CD4-positive, alpha-beta T cell treated with Interleukin-17A for 4 hours (primary cell): ENCODE measurements at places on chromosomes 1 and 21.

- no peak for DNase-seq
These were observed 84.1 kb upstream of the NEGR1 start for GRCh38 chr1:72366466-72366865.

GRCh38 chr1:175774921-175775320 is 31.5 kb upstream of the TNR start:
- no peak for DNase-seq

DNA sequence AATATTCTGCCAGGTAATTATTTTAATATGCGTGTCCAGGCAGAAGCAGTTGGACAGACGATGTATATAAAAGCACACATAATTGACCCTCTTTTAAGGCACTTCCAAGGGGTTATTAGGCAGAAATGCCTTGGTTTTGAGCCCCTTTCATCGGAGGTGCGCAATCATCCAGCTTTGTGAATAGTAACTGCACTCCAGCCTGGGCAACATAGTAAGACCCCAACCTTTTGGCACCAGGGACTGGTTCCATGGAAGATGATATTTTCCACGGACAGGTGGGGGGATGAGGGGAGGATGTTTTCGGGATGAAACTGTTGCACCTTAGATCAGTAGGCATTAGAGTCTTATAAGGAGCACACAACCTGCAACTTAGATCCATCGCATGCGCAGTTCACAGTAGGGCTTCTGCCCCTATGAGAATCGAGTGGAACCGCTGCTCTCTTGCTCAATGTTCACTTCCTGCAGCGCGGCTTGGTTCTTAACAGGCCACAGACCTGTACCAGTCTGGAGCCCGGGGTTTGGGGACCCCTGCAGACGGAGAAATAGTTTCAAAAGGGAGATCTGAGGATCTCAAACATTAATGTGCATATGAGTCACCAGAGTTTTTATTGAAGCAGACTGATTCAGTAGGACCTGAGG is 1.8 kb upstream of the MCOLN2 start:
- peak; percentile 68 for DNase-seq

DNA sequence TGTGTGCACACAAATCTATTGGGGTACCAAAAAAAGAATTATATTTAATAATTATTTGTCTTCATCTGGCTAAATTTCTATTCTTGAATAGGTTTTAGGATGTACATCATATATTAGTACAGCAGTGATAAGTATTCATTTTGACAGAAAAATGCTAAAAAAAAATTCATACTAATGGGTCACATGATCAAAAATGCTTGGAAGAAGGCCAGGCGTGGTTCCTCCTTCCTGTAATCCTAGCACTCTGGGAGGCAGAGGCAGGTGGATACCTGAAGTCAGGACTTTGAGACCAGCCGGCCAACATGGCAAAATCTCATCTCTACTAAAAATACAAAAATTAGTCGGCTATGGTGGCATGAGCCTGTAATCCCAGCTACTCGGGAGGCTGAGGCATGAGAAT is 26.9 kb upstream of the PTGFRN start:
- no peak for DNase-seq

DNA sequence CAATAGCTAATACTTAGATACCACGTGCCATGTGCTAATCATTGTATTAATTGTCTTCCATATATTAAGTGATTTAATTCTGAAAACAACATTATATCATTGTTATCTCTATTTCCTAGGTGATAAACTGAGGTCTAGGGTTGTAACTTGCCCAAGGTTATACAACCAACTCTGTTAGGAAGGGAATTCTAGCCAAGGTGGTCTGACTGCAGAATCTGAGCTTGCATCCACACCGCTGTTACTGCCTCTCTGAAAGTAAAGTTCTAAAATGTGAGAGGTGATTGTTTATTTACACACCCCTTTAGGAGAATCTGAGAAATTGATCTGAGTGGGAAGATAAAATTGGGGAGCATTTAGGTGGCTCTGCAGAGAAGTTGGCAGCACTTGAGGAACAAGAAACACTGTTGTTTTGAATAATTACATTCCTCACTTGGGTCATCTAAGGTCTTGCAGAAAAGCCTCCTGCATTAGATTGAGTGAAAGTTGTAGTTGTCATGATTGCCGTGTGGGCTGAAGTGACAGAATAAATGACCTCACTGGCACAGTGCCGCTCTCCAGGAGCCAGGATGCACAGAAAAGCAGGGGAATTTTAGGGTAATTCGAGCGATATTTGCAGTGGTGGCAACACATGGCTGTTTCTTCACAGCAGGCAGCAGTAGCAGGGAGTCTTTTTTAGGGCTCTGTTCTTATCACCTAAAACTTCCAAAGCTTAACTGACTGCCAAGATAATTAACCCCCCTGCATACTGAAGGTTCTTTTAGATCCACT is 121.7 kb downstream of the ADGRL4 start:
- no peak for DNase-seq

DNA sequence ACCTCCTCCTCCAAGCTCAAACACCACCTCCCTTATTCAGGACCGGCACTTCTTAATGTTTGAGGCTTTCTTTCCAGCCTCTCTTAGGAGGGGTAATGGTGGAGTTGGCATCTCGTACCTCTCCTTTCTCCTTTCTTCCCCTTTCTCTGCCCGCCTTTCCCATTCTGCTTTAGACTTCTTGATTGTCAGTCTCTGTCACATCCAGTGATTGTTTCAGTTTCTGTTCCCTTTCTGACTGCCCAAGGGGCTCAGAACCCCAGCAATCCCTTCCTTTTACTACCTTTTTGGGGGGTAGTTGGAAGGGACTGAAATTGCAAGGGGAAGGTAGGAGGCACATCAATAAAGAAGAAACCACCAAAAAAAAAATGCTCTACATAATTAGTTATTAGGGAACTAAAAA is 5.6 kb downstream of the ELK4 start:
- DNase-seq = no peak

DNA sequence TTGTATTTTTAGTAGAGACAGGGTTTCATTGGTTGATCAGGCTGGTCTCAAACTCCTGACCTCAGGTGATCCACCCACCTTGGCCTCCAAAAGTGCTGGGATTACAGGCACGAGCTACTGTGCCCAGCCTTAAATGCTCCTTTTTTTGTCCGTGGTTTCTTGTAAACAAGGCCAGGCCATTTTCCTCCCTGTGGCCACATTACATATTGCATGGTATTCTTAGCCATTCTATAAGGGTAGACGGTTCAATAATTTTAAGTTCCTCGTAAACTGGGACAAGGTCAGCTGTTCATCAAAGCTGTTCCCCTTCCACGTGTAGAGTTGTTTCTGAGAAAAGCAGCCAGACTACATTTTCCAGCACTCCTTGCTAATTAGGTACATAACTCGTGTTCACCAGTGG is 10.3 kb upstream of the LUZP1 start:
- no peak for DNase-seq

- DNase-seq = no peak
These were observed 87.5 kb downstream of the CAMTA1 start for GRCh38 chr1:6872573-6873261.

GRCh38 chr1:108670131-108670773 is 9.4 kb upstream of the HENMT1 start:
- no peak for DNase-seq

DNA sequence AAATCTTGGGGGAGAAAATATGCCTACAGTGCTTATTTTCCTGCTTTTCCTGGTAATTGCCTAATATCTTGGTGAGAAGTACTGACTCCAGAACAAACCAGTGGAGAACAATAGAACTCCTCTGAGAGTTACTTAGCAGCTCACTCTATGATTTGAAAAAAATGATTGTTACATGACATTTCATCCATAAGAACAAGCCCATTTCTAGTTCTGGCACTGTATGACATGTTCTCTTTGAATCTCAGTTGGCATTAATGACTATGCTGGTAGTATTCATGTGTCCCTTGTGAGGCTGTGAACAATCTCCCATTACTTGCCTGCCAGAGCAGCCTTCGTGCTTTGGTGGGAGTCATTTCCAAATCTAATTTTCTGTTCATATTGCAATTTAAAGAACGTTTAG is 58.0 kb downstream of the CLIC4 start:
- DNase-seq = no peak

GRCh38 chr1:213693864-213694263 is 293.9 kb upstream of the PROX1 start:
- no peak for DNase-seq

DNA sequence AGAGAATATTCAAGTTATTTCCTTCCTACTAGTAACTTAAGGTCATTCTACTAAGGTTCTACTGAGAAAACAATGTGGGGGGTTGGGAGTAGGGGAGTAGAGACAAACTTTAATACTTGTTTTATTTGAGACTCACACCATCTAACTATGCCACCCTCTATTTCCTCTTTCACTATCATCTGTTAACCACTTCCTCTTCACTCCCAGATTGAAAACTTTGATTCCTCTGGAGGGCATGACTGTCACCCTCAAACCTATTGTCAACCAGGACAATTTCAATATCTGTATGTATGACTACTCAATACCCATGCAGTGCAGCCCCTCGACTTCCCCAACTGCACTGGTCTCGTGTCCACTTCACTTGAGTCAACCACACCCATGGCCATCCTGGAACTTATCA is 165.6 kb upstream of the POGK start:
- DNase-seq = no peak

DNA sequence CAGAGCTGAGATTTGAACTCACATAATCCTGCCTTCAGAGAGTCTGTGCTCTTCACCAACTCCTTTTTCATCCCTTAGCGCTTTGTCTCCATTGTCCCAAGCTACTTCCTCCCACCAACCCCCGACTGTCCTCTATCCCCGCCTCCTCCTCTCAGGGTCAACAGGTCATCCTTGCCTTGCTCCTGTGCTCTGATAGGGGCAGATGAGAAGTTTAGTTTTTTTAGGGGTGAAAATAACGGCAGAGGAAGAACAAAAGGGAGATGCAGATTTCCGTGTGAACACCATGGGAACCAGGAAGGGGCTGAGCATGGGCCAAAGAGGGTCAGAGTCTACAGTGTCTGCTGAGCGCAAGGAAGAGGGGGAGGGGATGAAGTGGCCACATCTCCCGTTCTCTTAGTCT is 31.9 kb downstream of the GLUL start:
- DNase-seq = no peak

DNA sequence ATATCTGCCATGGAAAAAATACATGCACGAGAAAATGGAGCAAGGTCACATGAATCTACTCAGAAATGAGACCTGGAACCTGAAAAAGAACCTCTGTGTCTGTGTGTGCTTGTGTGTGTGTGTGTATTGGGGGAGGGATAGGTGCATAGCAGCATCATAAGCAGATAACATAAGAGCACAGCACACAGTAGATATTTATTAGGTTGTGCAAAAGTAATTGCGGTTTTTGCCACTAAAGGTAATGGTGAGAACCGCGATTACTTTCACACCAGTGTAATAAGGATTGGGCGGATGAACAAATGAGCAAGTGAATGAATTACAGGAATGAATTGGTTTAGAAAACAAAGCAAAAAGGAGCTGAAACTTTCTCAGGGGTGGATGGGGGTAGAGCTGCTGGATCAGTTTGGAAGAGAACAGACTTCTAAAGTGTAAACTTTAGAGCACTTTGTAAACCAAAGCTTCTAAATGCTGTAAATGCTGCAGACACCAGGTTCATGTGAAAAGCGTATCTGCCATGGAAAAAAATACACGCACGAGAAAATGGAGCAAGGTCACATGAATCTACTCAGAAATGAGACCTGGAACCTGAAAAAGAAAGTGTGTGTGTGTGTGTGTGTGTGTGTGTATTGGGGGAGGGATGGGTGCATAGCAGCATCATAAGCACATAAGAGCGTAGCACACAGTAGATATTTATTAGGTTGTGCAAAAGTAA is 156.9 kb downstream of the TOMM20 start:
- no peak for DNase-seq

- no peak for DNase-seq
These were observed 12.4 kb upstream of the ZNF691 start for GRCh38 chr1:42833981-42834380.

DNA sequence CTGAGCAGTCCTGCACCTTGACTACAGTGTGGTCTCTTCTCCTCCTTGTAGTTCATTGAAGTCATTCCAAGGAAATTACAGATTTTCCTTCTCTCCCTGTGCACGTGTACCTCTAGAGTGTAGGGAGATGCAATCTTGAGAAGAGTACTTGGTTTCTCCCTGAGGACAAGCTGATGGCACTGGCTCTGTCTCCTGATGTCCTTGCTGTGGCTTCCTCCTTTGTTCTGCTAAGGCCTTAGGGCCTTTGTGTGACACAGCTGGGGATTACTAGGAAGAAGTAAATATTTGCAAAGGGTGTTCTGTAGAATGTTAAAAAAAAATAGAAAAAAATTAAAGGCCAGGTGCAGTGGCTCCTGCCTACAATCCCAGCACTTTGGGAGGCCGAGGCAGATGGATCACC is 66.2 kb upstream of the APOBEC4 start:
- DNase-seq = no peak

DNA sequence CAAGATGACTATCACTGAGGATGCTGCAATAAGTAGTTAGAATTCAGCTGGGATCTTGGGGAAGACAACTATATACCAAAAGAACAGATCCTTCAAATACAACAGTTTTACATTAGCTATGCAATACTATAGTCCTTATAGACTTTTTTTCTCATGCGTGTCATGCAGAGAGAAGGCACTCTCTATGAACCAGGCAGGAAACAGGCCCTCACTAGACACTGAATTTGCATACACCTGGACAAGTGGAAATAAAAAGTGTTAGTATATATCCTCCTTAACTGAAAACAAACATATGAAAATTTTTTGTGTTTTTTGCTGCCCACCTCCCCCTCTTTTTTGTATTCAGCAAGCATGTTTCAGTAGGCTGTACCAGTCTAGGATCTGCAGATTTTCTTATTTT is 29.9 kb downstream of the TMCO1 start:
- no peak for DNase-seq

DNA sequence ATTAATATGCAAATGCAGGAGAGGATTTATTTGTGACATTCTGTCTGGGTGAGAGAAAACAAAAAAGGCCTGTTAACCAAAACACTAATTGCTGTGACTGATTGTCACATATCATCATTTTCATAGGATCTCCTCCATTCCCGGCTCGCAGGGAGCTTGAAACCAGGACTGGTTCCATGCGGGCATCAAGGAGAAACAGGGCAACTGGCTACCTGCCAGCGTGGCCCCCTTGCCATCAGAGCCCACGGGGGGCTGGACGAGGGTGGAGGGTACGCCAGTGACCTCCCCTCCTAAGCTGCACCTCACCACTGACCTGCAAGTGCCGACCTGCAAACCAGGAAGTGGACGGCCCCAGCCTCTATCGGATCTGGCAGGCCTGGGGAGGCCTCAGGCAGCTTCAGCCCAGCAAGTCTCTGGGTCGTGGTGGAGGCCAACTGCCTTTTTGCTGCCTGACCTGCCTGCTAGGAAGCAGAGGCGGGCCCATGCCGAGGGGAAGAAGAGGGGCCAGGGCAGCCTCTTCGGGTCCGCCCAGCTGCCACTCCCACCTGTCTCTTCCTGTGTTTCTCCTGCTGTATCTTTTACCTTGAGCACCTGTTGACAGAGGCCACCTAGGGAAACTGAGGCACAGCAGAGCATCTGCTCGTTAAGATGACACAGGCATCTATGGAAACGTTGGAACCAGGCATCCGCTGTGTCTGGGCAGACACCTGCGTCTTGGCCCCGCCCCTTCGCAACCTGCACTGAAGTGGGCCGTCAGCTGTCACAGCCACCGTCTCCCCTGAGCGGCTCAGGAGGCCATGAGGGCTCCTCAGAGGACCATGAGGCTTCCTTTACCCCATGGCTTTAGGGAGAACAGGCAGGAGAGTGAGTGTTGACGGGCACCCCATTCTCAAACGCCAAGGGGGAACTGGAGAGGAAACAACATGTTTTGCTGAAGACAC is 74.8 kb downstream of the CASZ1 start:
- DNase-seq = no peak
